Tibial nerve (tissue), 4 donors: ENCODE measurements at places on chromosomes 1 and 21.

DNA sequence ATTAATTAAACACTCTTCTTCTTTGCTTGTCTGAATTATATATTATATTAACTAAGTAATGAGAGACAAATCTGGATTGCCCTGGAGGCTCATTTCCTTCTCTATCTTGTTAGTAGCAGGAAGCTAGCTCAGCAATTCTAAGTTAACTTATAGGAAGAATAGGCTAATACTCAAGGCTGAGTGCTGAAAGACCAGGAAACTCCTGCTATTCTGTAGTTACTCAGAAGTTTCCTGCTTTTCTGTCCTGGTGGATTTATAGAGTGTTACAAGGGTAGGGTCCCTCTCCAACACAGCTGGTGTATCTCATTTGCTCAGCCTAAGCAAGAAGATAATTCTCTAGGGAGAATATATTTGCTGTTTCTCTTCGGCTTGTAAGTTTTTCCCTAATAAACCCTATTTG, 29.2 kb downstream of the HSPA13 start:
- DNase-seq, result no peak

DNA sequence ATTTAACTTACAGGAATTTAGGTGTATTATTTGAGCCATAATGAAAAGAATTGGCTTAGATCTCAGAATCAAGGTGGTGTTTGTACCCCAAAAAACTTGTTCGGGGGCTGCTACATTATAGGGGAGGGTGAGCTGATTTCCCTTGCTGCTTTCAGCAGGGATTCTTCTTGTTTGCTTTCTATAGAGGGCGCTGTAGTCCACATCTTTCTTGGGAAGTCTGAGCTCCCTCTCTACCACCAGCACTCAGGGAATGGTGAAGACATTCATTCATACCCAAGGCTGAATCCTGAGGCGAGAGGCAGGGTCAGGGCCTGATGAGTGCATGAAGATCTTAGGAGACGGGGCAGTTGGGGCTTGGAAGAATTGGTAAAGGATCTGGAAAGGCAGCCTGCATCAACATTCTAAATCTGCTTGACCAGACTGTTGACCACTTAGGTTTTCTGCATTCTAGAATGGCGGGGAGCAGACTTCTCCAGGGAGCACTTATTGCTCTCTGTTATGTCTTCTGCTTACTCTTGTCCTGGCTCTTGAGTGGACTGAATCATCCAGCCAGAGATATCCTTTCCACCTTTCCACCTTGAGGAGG, 18.9 kb downstream of the SPATA46 start:
- no peak for DNase-seq

DNA sequence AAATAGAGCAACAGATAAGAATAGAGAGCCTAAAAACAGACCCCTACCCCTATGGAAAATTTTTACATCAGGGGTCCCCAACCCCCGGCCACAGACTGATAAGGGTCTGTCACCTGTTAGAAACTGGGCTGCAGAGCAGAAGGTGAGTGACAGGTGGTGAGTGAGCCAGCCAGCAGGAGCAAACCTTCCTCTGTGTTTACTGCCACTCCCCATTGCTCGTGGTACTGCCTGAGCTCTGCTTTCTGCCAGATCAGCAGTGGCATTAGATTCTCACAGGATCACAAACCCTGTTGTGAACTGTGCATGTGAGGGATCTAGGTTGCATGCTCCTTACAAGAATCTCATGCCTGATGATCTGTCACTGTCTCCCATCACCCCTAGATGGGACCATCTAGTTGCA, 174.1 kb downstream of the FOXD2 start:
- no peak for DNase-seq

DNA sequence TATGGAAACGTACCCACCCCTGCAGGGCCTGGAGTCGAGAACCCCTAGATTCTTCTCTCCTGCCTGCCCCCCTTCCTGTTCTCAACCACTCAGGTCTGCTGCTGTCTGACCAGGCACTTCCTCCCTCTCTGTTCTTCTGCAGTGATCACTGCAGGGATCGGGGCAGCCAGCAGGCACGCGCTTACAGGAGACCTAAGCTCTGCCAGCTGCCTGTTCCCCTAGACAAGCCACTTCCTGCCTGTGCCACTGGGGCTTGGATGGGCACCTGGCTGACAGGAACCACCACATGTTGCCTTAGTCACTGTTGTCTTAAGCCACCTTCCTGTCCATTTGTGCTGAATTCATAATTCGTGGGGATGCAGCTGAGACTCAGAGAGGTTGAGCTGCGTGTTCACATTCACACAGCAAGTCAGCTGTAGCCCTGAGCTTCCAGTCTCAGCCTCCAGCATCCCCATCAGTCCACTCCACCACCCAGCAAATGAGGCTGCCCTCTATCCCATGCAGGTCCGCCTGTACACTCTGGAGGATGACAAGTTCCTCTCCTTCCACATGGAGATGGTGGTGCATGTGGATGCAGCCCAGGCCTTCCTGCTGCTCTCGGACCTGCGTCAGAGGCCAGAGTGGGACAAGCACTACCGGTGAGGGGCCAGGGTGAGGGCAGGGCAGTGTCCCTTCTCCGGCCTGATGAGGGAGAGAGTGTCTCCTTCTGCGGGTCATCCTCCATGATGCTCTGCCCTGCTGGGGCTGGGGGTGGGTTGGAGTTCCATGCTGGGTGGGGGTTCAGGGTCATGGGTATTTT, 18.6 kb downstream of the FAM151A start:
- no peak for DNase-seq
